ENCODE measurements at places on chromosomes 1 and 21. TPM values are rescaled to one million over a fixed set of nuclear protein-coding genes. Genes with fewer than 3 reads are reported as not detected.

Gene MYOM3
- total RNA-seq = not detected

Gene DISP3
- total RNA-seq = 2.3 TPM

Gene FGR
- total RNA-seq = 57.0 TPM

Gene ANGPTL3
- not detected for total RNA-seq

Gene CATSPERE
- total RNA-seq = 3.1 TPM

Gene CR1L
- not detected for total RNA-seq

Gene ZBTB8A
- 0.17 TPM for total RNA-seq

Gene PRKCZ
- 53.2 TPM for total RNA-seq

Gene ANKRD35
- total RNA-seq = not detected

Gene OR2G6
- 1.8 TPM for total RNA-seq

Gene SPRR4
- not detected for total RNA-seq

Gene COL8A2
- 0.17 TPM for total RNA-seq

Gene CRYAA
- not detected for total RNA-seq

Gene CHRM3
- total RNA-seq = not detected

Gene HMCN1
- not detected for total RNA-seq

Gene FCRL5
- total RNA-seq = 35.0 TPM

Gene FNDC5
- 0.76 TPM for total RNA-seq

Gene CNIH3
- 1.8 TPM for total RNA-seq

Gene DNALI1
- total RNA-seq = not detected

Gene HMGB4
- total RNA-seq = not detected

Gene NCAM2
- not detected for total RNA-seq

Gene LRRC3
- 3.8 TPM for total RNA-seq

Gene CCDC190
- not detected for total RNA-seq

Gene FMO2
- not detected for total RNA-seq

Gene AMY1B
- total RNA-seq = not detected

Gene GJA4
- not detected for total RNA-seq

Gene NUP210L
- total RNA-seq = 0.15 TPM

Gene RHBDL2
- total RNA-seq = not detected

Gene MNDA
- total RNA-seq = 10.1 TPM

Gene AIRE
- total RNA-seq = 0.24 TPM

Gene GLIS1
- not detected for total RNA-seq

Gene C8B
- not detected for total RNA-seq

Gene PLA2G2F
- not detected for total RNA-seq

Gene TCP10L
- total RNA-seq = 0.51 TPM

Gene HTR6
- not detected for total RNA-seq

Gene PRAMEF13
- not detected for total RNA-seq

Gene KDF1
- 1.4 TPM for total RNA-seq

Gene SHCBP1L
- not detected for total RNA-seq

Gene CMPK1
- total RNA-seq = 92.5 TPM

Gene DPT
- total RNA-seq = not detected

Gene CYP4Z1
- total RNA-seq = not detected

Gene MAP3K7CL
- 10.1 TPM for total RNA-seq

Gene PRAMEF14
- total RNA-seq = not detected
